Activated naive CD8-positive, alpha-beta T cell treated with anti-CD3 and anti-CD28 coated beads, Interleukin-2, amount 50 U/mL, for 24 hours (primary cell): ENCODE measurements at places on chromosomes 5 and 9.

DNA sequence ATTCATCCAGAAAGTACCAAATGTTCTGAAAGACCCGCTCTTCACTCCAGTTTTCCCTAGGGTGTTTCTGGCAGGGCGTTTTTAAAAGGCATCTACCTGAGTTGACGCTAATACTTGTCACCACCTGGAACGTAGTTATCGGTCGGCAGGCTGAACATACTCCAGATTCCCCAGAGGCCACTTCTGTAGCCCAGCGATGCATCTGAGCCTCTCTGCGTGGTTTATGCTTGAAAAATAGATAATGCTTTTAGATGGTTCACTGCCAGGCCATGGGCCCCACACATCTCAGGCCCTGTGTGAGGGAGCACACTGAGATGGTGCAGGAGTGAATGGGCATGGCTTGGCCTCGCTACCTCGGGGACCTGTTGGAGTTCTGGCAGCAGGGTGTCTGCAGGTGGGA is 33.0 kb upstream of the NCS1 start:
- H3K4me1 ChIP-seq, result peaks cover 82% of the 10 kb centered on the region
- H3K27ac ChIP-seq, result peak overlapping the region; percentile 71
- peaks cover 31% of the 10 kb centered on the region for H3K36me3 ChIP-seq
- no peak overlapping the region for H3K4me3 ChIP-seq
- peaks cover 7% of the 10 kb centered on the region for H3K27me3 ChIP-seq

DNA sequence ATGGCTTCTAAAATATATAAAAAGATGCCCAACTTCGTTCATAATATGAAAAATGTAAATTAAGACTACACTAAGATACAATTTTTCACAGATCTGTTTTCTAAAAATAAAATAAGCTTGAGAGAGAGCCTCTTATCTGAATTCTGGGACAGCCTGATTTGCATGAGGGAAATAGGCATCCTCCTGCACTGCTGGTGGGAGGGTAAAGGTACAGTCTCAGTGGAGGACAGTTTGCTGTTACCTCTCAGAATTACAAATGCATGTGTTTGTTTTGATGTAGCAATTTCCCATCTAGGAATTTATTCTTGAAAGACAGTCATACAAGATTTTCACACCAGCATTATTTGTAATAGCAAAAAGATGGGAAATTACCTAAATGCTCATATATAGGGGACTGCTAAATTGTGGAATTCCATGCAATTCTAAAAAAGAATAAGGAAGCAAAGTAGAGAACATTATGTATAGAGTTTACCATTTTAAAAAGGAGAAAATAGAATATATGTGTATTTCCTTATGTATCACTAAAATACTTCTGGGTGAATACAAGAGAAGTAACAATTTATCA is 75.7 kb downstream of the ZSWIM6 start:
- peaks cover 35% of the 10 kb centered on the region for H3K4me1 ChIP-seq
- H3K4me3 ChIP-seq, result peak overlapping the region; percentile 75
- peaks cover 13% of the 10 kb centered on the region for H3K27me3 ChIP-seq
- H3K27ac ChIP-seq, result peak overlapping the region; percentile 89
- no peak for DNase-seq

- peak; percentile 59 for DNase-seq
- peaks cover 6% of the 10 kb centered on the region for H3K36me3 ChIP-seq
- peaks cover 47% of the 10 kb centered on the region for H3K4me1 ChIP-seq
These were observed 353 bp upstream of the PAX5 start for GRCh38 chr9:37034305-37034937.

DNA sequence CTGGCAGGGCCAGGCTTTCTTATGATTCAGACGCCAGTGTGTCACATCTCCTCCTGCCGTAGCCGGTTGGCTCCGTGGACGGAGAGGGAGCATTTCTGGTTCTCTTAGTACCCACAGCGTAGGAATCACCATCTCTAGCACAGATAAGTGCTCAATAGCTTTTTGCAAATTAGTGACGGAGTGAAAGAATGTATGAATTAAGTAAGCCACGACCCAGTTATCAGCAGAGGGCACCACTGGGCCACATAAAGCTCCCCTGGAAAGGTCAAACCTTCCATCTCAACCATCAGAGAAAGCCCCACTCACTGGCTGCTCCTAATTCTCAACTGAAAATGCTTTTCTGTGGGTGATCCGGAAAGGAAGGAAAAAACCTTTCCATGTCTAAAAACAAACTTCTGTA is 317.0 kb upstream of the ADCY2 start:
- no peak for DNase-seq
- no peaks in the 10 kb centered on the region for H3K27me3 ChIP-seq
- H3K27ac ChIP-seq, result no peak overlapping the region
- H3K36me3 ChIP-seq, result no peaks in the 10 kb centered on the region
- H3K4me1 ChIP-seq, result no peaks in the 10 kb centered on the region
- no peak overlapping the region for H3K4me3 ChIP-seq

- no peaks in the 10 kb centered on the region for H3K4me1 ChIP-seq
- H3K27ac ChIP-seq, result no peak overlapping the region
- peaks cover 18% of the 10 kb centered on the region for H3K36me3 ChIP-seq
- DNase-seq, result no peak
- H3K27me3 ChIP-seq, result no peaks in the 10 kb centered on the region
These were observed 74.8 kb downstream of the SLF1 start for GRCh38 chr5:94693043-94693822.

GRCh38 chr5:94811331-94811730 is 192.9 kb downstream of the SLF1 start:
- no peaks in the 10 kb centered on the region for H3K27me3 ChIP-seq
- no peak overlapping the region for H3K27ac ChIP-seq
- no peaks in the 10 kb centered on the region for H3K4me1 ChIP-seq
- no peak for DNase-seq
- H3K36me3 ChIP-seq, result no peaks in the 10 kb centered on the region

GRCh38 chr5:179204572-179204971 is 140.7 kb downstream of the ADAMTS2 start:
- H3K36me3 ChIP-seq, result no peaks in the 10 kb centered on the region
- H3K4me1 ChIP-seq, result no peaks in the 10 kb centered on the region
- H3K27me3 ChIP-seq, result no peaks in the 10 kb centered on the region

DNA sequence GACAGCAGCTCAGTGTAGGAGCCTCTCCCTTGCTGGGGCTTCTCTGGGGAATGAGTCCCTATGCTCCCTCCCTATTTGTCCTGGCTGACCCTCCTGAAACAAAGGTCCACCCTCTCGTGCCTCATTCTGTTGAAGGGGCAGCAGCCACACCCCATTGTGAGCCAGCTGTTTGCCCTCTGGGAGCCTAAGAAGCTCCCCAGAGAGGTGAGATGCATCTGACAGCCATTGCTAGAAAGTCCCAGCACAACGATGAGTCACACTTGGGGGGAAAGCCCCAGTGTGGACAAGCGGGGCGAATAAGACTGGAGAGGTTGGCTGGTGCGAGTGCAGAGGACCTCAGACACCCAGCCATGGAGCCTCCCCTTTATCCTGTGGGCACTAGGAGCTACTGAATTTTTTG is 101.4 kb downstream of the PPARGC1B start:
- H3K36me3 ChIP-seq, result peaks cover 14% of the 10 kb centered on the region
- no peak overlapping the region for H3K27ac ChIP-seq
- no peaks in the 10 kb centered on the region for H3K27me3 ChIP-seq
- peak; percentile 61 for DNase-seq
- H3K4me1 ChIP-seq, result peaks cover 8% of the 10 kb centered on the region

DNA sequence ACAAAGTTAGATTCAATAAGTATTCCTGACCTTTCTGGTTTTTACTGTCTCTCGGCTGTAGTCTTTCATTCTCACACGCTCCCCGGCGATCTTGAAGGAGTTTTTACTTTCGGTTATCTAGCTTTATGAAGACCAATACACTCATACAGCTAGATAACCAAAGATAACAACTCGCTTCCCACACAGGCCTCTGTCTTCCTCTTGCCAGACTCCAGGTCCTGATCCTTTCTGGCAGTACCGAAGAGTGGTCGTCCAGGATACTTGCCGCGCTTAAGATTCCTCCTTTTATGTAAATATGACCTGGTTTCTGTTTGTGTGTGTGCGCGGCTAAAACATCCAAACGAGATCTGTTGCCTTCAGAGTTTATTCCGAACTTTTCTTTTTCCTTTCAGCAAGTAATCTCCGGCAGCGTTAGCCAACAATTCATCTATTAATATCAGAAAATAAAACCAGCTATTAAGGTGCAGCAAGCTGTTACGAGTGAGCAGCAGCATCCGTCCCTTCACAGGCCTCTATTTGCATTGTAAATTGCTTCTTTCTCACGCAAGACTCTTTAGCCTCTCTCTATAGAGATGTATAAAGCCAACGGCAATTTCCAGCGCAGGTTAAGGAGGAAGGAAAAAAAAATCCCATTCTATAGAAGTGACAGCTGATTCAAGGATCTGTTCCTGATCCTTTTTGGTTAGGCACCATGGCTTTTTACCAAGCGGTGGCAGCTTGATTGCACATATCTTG is 216.1 kb downstream of the MEF2C start:
- no peak for DNase-seq
- H3K27ac ChIP-seq, result no peak overlapping the region
- H3K4me3 ChIP-seq, result peak overlapping the region; percentile 79
- H3K27me3 ChIP-seq, result peaks cover 89% of the 10 kb centered on the region
- H3K36me3 ChIP-seq, result peaks cover 4% of the 10 kb centered on the region

DNA sequence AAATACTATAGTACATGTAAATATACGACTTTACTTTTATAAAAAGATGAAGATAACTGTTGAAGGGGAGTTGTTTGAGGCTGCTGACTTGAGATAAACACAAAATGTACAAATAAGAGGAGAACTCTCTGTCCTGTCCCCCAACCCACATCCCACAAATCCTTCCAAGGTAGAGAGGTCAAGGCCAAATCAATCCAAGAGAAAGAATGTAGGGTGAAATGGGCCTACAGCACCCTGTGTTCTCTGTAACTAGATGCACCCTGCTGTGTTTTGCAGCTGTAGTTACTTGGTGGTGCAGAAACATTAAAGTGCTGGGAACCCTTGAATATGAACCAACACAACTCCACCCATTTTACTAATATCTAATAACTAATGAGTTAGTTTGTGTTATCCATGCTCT is 2.0 kb upstream of the LHFPL2 start:
- H3K27ac ChIP-seq, result no peak overlapping the region
- no peak overlapping the region for H3K4me3 ChIP-seq
- H3K36me3 ChIP-seq, result no peaks in the 10 kb centered on the region
- H3K27me3 ChIP-seq, result peaks cover 41% of the 10 kb centered on the region
- DNase-seq, result no peak
- peaks cover 13% of the 10 kb centered on the region for H3K4me1 ChIP-seq

GRCh38 chr9:130521715-130522114 is 57.7 kb upstream of the FUBP3 start:
- peaks cover 2% of the 10 kb centered on the region for H3K4me1 ChIP-seq
- H3K4me3 ChIP-seq, result no peak overlapping the region
- no peak overlapping the region for H3K27ac ChIP-seq
- DNase-seq, result no peak
- no peaks in the 10 kb centered on the region for H3K36me3 ChIP-seq

GRCh38 chr9:123651273-123651672 is 278.7 kb downstream of the DENND1A start:
- H3K4me1 ChIP-seq, result peaks cover 5% of the 10 kb centered on the region
- no peak overlapping the region for H3K27ac ChIP-seq
- DNase-seq, result no peak
- peaks cover 34% of the 10 kb centered on the region for H3K36me3 ChIP-seq
- H3K4me3 ChIP-seq, result no peak overlapping the region
- no peaks in the 10 kb centered on the region for H3K27me3 ChIP-seq

GRCh38 chr5:173638126-173639040 is 21.9 kb upstream of the BOD1 start:
- DNase-seq, result no peak
- H3K4me1 ChIP-seq, result peaks cover 9% of the 10 kb centered on the region
- no peaks in the 10 kb centered on the region for H3K36me3 ChIP-seq
- H3K27ac ChIP-seq, result no peak overlapping the region
- H3K4me3 ChIP-seq, result no peak overlapping the region
- no peaks in the 10 kb centered on the region for H3K27me3 ChIP-seq

DNA sequence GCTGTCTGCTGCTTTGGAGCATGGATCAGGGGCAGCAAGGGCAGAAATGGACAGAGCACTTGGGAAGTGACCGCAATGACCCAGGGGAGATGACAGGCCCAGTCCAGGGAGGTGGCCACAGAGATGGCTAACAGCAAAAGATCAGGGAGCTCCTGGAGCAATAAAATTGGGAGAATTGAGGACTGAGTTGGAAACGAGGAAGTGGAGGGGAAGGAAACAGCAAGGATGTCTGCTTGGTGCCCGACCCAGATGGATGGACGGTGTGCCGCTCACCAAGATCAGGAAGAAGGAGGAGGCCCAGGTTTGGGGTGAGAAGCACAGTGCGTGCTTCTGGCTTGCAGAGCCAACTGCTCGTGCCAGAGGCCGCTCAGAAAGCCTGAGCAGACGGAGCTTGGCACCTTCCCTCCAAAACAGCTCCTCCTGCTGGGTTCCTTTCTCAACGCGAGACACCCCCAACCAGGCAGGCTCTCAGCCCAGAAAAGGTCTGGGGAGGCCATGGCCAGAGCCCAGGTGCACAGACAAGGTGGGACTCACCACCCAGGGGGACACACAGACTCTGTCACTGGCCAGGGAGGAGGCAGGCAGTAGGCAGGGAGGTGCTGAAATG is 1.7 kb upstream of the SLC34A1 start:
- no peak for DNase-seq
- peaks cover 28% of the 10 kb centered on the region for H3K4me1 ChIP-seq
- no peak overlapping the region for H3K27ac ChIP-seq
- no peak overlapping the region for H3K4me3 ChIP-seq
- no peaks in the 10 kb centered on the region for H3K36me3 ChIP-seq

GRCh38 chr5:160263326-160263855 is 34.1 kb downstream of the FABP6 start:
- H3K4me3 ChIP-seq, result no peak overlapping the region
- no peaks in the 10 kb centered on the region for H3K4me1 ChIP-seq
- H3K27ac ChIP-seq, result no peak overlapping the region
- H3K27me3 ChIP-seq, result peaks cover 2% of the 10 kb centered on the region

DNA sequence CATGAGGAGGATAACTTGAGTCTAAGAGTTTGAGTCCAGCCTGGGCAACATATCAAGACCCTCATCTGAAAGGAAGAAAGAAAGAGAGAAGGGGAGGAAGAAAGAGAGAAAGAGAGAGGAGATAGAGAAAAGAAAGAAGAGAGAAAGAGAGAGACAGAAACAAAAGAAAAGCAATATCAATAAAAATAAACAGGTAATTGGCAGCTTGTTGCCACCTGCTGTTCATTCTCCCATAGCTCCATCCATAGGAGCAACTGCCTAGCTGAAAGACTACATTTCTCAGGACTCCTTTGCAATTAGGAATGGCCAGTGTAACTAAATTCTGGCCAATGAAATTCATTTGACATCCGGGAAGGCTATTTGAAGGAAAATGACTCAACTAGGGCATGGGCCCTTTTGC is 4.6 kb upstream of the TTC39B start:
- H3K4me1 ChIP-seq, result peaks cover 29% of the 10 kb centered on the region
- no peak for DNase-seq
- H3K4me3 ChIP-seq, result no peak overlapping the region
- H3K27ac ChIP-seq, result no peak overlapping the region

DNA sequence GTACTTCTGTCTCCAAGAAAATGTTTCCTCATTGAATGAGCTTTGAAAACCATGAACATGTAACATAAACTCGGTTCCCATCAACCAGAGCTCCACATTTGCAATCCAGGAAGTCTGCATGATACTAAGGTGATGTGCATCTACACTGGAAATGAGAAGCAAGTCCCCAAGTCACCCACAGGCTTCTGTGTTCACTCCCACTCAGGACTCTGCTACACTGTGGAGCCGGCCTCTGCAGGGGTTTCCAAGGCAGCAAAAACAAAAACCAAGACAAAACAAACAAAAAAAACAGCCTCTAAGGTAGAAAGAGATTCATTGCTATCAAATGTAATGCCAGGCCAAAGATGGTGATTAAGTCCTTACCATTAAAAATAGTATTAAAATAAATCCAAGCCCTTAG is 593.7 kb downstream of the IRX1 start:
- H3K27ac ChIP-seq, result no peak overlapping the region
- H3K4me1 ChIP-seq, result no peaks in the 10 kb centered on the region
- no peak overlapping the region for H3K4me3 ChIP-seq
- DNase-seq, result no peak
- H3K27me3 ChIP-seq, result no peaks in the 10 kb centered on the region
- no peaks in the 10 kb centered on the region for H3K36me3 ChIP-seq
